ENCODE measurements at places on chromosomes 5 and 9.

DNA sequence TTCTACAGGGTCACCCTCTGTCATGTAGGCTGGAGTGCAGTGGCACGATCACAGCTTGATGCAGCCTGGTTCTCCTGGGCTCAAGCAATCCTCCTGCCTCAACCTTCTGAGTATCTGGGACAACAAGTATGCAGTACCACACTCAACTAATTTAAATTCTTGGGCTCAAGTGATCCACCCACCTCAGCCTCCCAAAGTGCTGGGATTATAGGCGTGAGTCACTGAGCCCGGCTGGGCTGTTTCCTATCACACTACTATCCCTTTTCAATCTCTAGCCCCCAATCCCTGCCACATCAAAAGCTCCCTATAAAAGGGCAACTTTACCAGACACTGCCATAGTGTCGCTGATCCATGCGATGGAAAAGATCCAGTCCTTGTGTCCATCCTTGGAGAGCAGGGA is 20.4 kb downstream of the DCAF12 start:
- no peak for DNase-seq

GRCh38 chr9:104027295-104027694 is 66.8 kb upstream of the SMC2 start:
- DNase-seq: no peak

DNA sequence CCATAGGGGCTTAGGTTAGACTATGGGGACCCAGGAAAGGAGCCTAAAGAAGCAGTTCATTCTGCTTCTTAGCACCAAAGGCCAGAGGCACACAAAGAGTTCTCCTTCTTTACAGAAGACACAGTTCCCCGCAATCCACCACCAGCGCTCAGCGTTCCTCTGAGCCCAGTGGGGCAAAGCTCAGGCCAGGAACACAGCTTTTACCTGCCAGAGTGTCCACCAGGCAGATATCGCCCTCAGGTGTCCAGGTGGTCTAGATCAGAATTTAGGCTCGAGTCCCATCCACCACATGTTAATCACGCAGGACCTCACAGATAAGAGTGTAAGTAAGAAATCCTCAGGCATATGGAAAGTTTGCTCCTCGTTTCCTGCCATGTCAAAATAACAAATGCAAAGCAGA is 53.0 kb downstream of the UBE2QL1 start:
- no peak for DNase-seq

DNA sequence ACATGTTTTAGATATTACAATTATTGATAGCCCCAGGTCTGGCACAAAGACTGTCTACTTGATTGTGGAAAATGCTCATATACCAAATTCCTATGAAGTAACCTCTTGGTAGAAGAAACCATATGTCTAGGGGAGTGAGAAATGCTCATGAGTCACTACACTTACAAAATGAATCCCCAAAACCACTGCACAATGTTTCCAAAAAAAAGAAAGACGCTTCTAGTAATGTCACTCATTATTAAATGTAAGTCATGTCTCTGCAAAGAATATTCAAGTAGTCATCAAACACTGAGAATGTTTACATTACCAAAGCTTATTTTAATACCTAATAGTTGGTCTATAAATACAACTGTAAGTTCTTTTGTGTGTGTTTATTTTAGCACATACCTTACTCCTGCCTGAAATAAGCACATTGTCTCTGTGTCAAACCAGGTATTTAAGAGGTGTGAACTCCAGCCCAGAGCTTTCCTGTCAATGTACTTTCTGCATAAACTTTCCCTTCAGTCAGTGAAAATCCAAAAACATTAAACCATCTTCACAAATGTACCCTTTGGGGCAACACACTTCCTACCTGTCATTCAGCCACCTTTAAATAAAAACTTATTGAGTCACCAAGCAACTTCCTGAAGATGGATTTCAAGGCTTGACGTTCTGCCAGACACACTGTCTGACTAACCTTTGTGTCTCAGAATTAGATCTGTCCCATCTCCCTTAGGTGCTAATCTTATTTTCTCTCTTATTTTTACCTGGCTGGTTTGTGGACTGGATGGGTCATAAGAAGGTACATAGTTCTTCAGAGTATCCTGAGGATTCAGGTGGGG is 194.0 kb downstream of the NFIB start:
- DNase-seq: no peak

GRCh38 chr9:83132768-83133167 is 69.8 kb upstream of the RASEF start:
- DNase-seq: no peak

GRCh38 chr5:146076455-146076854 is 28.9 kb downstream of the PLAC8L1 start:
- no peak for DNase-seq

- DNase-seq: no peak
These were observed 9.4 kb upstream of the DELE1 start for GRCh38 chr5:141914199-141914743.

DNA sequence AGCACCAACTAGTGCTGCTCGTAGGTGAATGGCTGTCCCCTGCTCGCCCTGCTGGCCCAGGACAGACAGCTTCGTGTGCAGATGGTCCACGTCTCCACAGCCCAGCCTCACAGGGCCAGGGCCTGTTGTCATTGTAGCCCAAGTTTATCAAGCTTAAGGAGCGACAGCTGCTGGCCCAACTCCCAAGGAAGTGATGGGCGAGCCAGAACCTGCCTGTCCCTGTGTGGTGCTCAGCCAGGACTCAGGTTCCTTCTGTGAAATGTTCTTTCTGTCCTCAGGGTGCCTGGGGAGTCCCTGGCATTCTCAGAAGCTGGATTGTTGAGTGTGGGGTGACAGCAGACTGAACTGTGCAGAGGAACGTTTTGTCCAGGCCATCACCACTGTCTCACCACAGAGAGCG is 16.4 kb downstream of the TRIP13 start:
- no peak for DNase-seq

DNA sequence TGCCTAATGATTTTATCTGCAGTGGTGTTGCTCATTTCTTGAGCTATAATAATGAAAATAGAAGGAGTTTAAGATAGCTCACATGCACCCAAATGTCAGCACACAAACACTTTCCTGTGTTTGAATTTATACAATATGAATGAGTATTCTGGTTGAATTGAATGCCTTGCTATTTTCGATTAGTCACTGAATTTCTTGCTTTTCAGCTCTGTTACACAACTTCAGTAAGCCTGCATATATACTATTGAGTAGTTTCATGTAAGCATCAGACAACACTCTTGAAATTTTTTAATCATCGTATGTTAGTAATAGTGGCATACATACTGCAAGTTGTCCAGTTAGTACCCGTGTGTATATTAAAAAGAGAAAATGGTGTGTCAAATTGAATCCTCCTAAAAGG is 281.5 kb upstream of the GRIA1 start:
- no peak for DNase-seq

DNA sequence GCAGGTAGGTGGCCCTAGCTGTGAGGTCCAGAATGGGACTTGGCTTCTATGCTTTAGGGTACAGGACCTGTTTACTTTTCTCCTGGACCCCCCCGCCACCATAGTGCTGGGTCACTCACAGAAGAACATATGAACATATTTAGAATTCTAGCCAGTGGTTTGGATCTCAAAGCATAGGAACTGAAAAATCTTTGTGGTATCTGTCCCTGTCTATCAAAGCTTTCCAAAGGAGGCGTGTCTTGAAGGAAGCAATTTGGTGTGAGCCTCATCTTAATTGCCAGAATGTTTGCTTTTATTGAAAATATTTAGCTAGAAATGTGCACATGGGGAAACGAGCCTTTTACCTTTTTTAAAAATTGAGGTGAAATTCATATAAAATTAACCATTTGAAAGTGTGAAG is 6.2 kb downstream of the PHF2 start:
- no peak for DNase-seq

DNA sequence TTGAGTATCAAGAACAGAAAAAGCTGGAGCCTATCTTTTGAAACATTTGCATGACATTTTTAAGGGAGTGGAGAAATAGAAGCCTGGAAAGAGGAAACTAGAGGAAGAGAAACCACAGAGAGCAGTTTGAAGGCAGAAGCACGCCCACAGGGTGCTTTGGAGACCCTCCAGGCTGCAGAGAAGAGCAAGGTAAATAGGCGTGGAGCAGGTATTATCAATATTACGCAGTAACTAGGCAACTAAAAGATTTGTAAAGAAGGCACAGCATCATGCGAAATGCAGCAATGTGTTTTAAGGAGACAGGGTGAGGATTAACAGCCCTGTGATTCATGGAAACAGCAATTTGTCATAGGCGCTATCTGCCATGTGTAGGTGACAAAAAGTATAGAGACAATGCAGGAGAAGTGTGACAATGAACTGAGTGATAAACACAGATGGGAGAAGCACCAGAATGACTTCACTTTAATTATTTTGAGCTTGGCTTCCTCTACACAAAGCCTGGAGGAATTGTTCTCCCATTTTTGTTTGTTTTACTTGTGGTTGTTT is 281.2 kb downstream of the BRINP1 start:
- DNase-seq: no peak

DNA sequence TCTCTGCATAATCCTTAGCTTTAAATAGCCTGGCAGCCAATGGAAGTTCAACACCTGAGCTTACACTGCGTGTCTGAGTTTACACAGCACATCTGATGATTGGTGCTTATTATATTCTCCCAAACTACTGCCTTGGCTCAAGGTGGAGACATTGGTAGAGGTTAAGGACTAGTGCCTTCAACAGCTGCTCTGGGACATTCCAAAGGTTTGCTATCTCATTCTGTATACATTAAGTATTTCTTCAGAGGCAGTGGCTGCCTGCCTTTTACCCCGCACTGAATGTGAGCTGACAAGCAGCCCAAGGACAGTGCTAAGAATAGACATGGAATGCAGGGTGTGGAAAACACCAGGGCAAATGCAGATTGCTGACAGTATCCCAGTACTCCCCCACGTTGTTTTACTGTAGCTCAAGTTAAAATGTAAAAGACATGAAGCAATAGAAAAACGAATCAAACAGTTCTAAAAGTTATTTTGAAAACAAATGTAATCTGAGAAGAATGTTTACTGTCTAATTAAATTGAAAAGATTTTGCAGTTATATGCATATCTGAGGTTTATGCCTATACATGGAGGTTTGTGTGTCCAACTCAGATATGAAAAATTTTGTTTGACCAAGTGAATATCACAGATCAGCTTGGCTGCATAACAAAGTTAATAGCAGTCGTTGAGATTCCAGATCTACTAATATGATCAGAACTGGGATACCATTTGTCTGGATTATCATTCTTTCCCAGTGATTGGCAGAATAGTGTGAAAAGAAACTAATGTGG is 1.8 kb downstream of the HSPB3 start:
- DNase-seq: no peak

GRCh38 chr5:133400831-133401351 is 211.4 kb downstream of the FSTL4 start:
- DNase-seq: no peak

GRCh38 chr5:160418561-160419457 is at the start of gene SLU7:
Gene SLU7, minus strand, starts transcription at chr5:160419081. Its CDS starts 3,787 bp downstream, at chr5:160415294.
- DNase-seq: peak; percentile 93

- no peak for DNase-seq
These were observed 129.2 kb upstream of the TRPM3 start for GRCh38 chr9:71250581-71250980.

DNA sequence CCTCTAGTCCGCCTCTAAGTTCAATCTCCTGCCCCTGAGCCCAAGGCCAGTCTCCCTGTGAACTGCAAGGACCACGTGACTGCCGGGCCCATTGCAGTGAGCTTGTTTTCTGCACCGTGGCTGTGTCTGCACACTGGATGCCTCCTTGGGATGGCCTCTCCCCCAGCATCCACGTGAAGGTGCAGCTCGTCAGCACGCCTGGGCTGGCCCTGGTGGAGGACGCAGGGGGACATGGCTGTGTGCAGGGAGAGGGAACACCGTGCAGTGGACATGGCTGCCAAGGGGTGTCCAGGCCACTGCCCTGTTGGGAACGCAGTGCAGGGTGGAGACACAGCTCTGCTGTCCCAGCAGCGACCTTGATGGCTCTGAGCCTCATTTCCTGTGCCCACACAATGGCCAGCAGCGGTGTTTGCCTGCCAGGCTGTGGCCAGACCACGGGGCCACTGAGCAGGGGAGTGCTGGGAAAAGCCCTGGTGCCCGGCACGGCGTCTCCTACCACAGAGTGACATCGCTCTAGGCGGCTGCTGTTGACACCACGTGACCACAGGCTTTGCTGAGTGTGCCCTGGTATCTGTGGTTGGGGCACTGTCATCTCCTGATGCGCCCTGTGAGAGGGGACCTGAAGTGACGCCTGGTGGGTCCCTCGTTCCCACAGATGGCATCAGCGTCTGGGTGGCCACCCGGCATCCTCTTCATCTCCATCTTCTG is 26.9 kb upstream of the EXOC3 start:
- DNase-seq: no peak

DNA sequence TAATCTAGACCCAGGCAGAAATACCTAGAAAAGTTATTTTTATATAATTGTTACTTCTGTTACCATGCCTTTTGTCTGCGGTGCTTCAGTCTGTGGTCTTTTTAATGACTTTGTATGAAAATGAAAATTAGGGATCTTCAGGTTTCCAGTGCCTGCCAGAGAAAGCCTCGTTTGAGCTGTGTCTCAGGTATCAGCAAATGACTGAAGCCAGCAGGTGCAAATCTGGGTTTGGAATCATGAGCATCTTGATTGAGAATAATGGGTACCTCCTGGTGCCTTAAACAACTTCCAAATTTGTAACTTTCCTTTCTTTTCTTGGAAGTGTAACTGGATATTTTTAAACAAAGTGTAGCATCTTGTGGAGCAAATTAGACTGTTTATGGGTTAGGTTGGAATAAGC is 4.3 kb downstream of the ZBTB34 start:
- no peak for DNase-seq

DNA sequence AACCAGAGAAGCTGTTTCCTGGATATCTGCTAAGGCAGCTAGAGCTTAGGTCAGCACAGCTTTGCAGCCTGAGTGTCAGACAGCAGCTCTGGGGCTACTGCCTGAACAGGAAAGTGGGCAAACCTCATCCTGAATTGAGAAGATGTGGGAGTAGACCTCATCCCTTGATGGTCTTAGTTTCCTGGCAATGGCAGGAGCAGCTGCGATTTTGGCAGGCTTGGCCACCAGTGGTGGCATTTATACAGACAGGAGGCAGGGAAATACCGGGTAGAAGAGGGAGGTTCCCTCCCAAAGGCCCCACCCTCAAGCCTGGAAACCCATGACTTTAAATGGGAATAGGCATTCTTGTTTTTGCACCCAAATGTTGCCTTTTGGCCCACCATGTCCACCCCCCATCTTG is 69.7 kb downstream of the LIX1 start:
- DNase-seq: no peak

GRCh38 chr5:124655251-124655917 is 91.1 kb downstream of the ZNF608 start:
- peak; percentile 36 for DNase-seq

GRCh38 chr5:126849101-126849678 is 72.3 kb downstream of the LMNB1 start:
- no peak for DNase-seq

GRCh38 chr9:135253305-135254004 is 166.0 kb downstream of the OLFM1 start:
- no peak for DNase-seq

DNA sequence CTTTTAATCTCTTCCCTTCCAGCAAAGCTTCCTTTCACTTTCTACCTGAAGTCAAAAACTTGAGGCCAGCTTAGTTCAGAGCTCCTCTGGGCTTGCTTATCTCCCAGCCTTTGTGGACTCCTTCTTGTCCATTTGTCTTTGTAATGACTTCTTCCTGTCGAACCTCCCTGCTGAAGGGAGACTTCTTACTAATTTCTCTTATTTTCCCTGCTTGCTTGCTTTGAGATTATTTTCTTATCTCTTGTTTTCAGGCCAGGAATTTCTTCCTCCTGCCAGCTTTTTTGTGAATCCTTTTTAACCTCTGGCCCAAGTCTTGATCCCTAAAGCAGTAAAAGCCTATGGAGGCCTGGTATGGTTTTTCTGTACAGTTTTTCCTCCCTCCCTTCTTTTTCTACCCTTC is 46.8 kb upstream of the DHFR start:
- no peak for DNase-seq

GRCh38 chr5:43038496-43038989 is 1.6 kb downstream of the ANXA2R start:
- no peak for DNase-seq
